Psoas muscle (tissue), 8 donors: ENCODE measurements at places on chromosomes 7 and 10. TPM values are rescaled to one million over a fixed set of nuclear protein-coding genes. Genes with fewer than 3 reads are reported as not detected.

- H3K27ac ChIP-seq, result no peak overlapping the region
- H3K4me3 ChIP-seq, result no peak overlapping the region
- no peak for DNase-seq
- peaks cover 3% of the 10 kb centered on the region for H3K36me3 ChIP-seq
- H3K27me3 ChIP-seq, result no peaks in the 10 kb centered on the region
Measured at GRCh38 chr7:47944536-47945260, 3.6 kb downstream of the PKD1L1 start.

Gene SLC35B4
- total RNA-seq, result 6.8 TPM

DNA sequence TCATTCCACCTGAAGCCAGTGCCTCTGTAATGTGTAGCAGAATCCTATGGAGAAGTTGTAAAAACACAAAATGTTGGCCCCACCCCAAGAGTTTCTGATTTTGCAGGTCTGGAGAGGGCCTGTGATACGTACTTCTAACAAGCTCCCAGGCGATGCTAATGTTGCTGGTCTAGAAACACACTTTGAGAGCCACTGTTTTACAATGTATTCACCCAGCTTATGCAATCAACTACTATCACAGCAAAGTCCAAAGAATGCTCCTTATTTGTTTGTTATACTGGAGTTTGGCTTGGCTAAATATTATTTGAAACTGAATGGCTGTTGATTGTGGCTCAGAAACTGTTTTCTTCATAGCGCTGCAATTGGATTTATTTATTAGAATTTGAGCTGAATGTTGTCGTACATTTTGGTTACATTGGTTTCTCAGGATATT is 44.3 kb downstream of the DNAJB9 start:
- no peaks in the 10 kb centered on the region for H3K4me1 ChIP-seq
- no peaks in the 10 kb centered on the region for H3K27me3 ChIP-seq
- no peaks in the 10 kb centered on the region for H3K36me3 ChIP-seq
- no peak for DNase-seq
- no peak overlapping the region for H3K4me3 ChIP-seq

GRCh38 chr10:6877336-6877721 is 297.3 kb upstream of the PRKCQ start:
- H3K27ac ChIP-seq, result peak overlapping the region; percentile 6
- DNase-seq, result peak; percentile 58
- H3K27me3 ChIP-seq, result no peaks in the 10 kb centered on the region

- H3K4me3 ChIP-seq, result no peak overlapping the region
- no peak for DNase-seq
- H3K36me3 ChIP-seq, result no peaks in the 10 kb centered on the region
- no peaks in the 10 kb centered on the region for H3K4me1 ChIP-seq
Measured at GRCh38 chr10:65341323-65341925, 1584.4 kb upstream of the LRRTM3 start.

- H3K27ac ChIP-seq, result no peak overlapping the region
- no peaks in the 10 kb centered on the region for H3K36me3 ChIP-seq
- H3K4me1 ChIP-seq, result no peaks in the 10 kb centered on the region
- no peaks in the 10 kb centered on the region for H3K27me3 ChIP-seq
- DNase-seq, result no peak
- H3K4me3 ChIP-seq, result no peak overlapping the region
Measured at GRCh38 chr10:90149563-90149962, 448.2 kb downstream of the KIF20B start.

DNA sequence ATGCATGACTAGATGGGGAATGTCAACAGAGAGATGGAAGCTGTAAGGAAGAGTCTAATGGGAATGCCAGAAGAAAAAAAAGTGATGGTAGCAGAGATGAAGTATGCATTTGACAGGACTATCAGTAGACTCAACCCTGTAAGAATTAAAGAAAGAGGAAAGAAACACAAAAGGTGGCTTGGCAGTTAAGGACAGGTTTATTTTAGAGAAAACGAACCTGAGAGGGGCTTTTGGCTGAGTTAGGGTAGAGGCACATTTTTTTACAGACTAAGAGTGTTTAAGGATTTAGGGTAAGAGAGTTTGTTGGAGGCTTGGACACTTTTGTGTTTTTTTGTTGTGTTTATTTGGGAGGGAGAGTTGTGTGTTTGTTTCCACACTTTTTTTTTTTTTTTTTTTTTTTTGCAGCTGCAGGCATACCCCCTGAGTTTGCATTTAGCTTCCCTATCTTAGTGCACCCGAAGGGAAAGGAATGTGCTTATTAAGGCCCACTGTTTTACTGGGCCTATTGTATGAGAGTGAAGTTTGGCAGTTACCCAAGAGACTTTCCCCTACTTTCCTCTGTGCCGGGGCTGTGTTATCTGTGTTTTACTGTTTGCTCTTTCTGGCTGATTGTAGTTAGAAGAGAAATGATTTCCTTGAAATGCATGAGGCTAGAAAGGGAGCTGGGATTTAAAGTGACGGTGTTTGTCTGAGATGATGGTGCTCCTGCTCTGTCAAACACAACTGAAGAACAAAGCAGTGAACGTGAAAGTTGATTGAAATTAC is 32.0 kb downstream of the NPVF start:
- H3K27ac ChIP-seq, result no peak overlapping the region
- no peak overlapping the region for H3K4me3 ChIP-seq
- no peaks in the 10 kb centered on the region for H3K36me3 ChIP-seq
- DNase-seq, result no peak
- H3K4me1 ChIP-seq, result no peaks in the 10 kb centered on the region
- H3K27me3 ChIP-seq, result no peaks in the 10 kb centered on the region

DNA sequence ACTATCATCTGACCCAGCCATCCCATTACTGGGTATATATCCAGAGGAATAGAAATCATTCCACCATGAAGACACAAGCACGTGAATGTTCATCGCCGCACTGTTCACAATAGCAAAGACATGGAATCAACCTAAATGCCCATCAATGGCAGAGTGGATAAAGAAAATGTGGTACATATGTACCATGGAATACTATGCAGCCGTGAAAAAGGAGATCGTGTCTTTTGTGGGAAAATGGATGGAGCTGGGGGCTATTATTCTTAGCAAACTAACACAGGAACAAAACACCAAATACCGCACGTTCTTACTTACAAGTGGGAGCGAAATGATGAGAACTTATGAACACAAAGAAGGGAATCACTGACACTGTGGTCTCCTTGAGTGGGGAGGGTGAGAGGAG is 9.8 kb upstream of the KNDC1 start:
- no peak overlapping the region for H3K4me3 ChIP-seq
- H3K36me3 ChIP-seq, result no peaks in the 10 kb centered on the region
- H3K4me1 ChIP-seq, result no peaks in the 10 kb centered on the region
- H3K27me3 ChIP-seq, result peaks cover 52% of the 10 kb centered on the region

Gene NXPH1
- not detected for total RNA-seq

DNA sequence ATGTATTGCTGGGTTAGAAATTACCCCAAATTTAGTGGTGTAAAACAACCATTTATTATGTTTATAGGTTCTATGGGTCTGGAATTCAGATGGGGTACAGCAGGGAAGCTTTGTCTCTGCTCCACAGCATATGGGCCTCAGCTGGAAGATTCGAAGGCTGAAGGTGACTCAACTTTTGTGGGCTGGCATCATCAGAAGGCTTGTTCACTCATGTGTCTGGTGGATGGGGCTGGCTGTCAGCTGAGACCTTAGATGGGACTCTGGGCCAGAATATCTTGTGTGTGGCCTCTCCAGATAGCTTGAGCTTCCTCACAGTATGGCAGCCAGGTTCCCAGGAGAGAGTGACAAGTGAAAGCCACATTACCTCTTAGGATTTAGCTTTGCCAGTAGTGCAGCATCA is 45.9 kb downstream of the ZNF503 start:
- no peak overlapping the region for H3K4me3 ChIP-seq
- no peaks in the 10 kb centered on the region for H3K27me3 ChIP-seq
- H3K36me3 ChIP-seq, result no peaks in the 10 kb centered on the region
- H3K4me1 ChIP-seq, result no peaks in the 10 kb centered on the region

GRCh38 chr10:70162892-70163201 is 7.5 kb downstream of the SAR1A start:
- peaks cover 53% of the 10 kb centered on the region for H3K4me1 ChIP-seq
- peaks cover 5% of the 10 kb centered on the region for H3K36me3 ChIP-seq
- H3K27me3 ChIP-seq, result no peaks in the 10 kb centered on the region
- no peak overlapping the region for H3K27ac ChIP-seq

Gene KNDC1
- not detected for total RNA-seq

DNA sequence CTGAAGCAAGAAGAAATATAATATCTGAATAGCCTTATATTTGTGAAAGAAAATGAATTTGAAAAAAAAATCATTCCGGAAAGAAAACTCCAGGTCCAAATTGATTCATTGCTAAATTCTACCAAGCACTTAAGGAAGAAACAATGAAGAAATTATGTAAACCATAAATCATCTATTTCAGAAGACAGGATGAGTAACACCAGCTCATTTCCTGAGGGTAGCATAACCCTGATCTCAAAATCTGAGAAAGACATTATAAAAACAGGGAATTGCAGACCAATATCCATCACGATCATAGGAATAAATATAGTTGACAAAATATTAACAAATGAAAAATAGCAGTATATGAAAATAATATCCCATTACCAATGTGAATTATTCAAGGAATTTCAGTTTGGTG is 70.1 kb upstream of the RAB18 start:
- no peaks in the 10 kb centered on the region for H3K27me3 ChIP-seq
- no peaks in the 10 kb centered on the region for H3K4me1 ChIP-seq
- no peak overlapping the region for H3K4me3 ChIP-seq
- no peaks in the 10 kb centered on the region for H3K36me3 ChIP-seq
- DNase-seq, result no peak
- H3K27ac ChIP-seq, result no peak overlapping the region
